T follicular helper cell (primary cell): ENCODE measurements at places on chromosomes 2 and 18.

DNA sequence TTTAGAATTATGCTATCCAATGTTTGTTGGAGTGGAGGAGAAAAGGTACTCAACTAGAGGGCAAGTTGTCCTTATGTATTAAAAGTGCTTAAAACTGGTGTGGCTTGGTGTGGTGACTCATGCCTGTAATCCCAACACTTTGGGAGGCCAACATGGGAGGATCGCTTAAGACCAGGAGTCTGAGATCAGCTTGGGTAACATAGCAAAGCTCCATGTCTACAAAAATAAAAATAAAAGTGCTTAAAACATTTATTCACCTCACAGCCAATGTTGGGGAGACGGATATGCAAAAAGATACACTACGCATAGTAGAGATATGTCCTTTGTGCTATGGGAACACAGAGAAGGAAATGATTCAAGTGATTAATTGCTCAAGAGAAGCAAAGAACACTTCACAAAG, 19.3 kb upstream of the TNFAIP6 start:
- no peak for DNase-seq

DNA sequence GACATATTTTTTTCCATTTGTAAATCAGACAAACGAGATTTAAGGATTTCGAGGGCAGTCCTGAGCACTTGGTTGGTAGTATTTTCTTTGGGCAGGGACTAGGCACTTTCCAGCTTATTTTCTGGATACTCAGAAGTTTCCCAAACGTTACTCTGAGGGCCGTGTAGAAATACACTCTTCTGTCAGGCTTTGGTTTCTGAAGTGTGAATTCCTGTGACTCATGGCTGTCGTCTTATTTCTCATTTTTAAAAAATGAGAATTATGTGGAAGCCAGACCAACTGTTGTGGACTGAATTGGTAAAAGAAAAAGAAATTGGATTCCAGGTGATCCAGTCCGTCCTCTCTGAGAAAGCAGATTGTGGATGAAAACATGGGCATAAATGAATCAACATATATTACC, 658.6 kb upstream of the FANCL start:
- no peak for DNase-seq

DNA sequence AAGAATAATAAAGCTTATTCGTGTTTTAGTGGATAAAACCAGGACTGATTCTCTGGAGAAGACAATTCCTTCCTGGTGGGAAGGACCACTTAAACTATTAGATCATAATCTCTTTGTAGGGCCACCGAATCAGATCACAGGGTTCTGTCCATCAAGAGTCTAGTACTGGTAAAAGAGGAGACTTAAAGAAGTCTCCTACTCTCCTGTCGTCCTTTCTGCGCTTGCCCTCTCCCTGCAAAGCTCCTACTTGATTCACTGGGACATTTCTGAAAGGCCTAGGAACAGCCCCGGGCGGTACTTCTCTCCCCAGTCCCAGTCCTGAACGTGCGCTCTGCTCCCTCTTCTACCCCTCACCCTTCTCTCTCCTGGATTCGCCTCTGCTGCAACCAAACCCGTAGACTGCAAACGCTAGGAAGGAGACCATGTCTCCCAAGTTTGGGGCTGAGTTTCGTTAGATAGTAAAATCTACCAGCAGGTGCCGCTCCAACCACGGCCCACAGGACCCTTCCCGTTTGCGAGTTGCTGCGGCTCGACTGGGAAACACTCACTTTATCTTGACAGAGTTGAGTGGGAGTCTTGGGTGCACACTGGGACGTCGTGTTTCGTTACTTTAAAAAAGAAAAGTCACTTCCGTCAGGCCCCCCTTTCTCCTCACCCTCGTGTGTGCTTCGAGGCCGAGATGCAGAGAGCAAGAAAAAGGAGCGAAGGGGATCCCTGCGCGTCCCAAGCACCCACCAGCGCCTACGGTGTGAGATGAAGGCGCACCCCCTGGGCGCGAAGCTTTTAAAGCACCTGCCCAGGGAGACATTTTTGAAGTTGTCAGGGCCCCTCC, 923 bp downstream of the FIGLA start:
- DNase-seq, result peak; percentile 32

DNA sequence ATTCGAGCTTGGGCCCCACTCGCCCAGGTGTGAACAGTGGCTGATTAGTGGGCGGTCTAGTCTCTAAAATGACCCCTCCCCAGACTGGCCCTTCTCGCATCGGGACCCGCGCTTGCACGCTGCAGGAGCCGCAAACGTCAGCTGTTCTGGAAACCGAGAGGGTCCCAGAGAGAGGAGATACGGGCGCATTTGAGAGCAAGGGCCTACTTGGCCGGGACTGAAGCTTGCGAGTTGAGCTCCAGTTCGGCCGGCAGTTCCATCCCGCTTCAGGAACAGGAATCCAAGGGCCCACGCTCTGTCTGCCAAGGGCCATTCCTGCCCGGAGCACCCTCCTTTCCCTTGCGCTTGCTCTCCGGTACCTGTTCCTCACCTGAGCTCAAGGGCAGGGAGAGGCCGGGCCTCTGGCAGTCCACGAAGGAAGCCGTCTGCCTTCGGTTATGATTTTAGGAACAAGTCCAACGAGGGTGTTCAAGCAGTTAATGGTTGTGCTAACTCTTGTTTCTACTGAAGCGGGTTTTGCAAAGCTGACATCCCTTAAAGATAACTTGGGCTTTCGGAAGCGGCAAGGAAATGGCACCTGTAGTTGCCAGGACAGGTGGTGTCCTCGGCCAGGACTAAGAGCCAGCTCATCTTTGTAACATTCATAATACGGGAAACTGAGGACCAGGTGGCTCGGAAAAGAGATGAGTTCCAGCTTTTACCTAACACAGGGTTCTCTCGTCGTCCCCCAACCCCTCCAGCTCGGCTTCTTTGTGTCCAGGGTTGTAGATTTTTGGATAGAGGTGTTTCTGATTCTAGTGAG, 3.9 kb upstream of the DLX1 start:
- DNase-seq, result no peak

GRCh38 chr18:45775241-45775676, 50.2 kb upstream of the SIGLEC15 start:
- peak; percentile 9 for DNase-seq

DNA sequence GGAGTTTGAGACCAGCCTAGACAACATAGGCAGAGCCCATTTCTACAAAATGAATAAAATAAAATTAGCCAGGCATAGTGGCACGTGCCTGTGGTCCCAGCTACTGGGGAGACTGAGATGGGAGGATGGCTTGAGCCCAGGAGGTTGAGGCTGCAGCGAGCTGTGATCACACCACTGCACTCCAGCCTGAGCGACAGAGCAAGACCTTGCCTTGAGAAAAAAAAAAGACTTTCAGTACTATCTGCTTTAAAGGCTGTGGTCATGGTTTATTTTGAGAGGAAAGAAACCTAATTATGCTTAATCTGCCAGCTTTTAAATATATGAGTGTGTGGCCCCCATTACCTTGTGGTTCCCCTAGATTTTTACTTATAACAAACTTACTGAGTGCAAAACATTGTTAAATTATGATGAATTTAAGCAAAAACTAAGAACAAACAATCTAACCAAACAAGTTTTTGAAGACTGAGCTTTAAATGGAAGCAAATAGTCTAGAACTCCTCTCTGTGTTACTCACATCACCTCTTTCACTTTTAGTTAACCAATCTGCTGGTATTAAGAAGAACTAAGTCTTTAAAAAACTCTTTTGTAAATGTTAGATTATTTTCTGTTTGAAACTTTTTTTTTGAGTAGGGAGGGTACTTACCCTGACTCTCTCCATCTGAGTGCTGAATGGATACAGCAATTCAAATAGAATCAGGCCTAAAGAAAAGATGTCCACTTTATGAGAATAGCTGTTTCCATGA, 65.4 kb downstream of the EIF2AK3 start:
- DNase-seq, result no peak

DNA sequence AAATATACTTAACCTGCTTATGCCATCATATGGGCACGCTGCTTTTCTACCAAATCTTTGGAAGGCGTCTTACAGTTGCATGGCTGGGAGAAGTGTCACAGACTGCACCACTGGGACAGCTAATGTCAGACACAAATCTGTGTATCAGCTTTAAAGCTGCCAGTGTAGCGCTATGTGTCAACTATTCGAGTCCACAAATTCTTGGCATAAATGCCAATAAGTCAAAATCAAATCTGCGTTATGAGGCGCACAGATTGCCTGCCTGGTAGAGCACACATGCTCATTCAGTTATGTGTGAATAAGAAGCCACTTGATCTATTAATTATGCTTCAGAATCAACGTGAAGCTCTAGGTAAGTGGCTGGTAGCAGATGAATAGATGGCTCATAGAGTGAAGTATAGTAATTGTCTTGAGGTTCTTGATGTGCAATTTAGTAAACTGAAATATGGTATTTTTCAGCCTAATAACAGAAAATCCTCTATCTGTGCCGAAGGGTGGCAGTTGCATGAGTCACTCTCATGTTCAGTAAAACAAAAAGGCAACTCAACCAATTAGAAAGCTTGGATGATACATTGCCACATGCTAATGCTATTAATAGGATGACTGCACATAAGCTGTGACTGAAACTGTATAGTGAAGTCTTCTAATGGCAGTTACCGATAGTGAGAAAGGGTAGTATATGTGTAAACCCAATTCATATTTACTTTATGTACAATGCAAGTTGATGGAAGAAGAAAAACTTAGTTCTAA, 52.0 kb downstream of the DCC start:
- DNase-seq, result no peak
